Dermis microvascular lymphatic vessel endothelial cell (primary cell): ENCODE measurements at places on chromosomes 3 and 15. TPM values are rescaled to one million over a fixed set of nuclear protein-coding genes. Genes with fewer than 3 reads are reported as not detected.

Gene LRRC57
- total RNA-seq = 12.2 and 16.6 TPM in 2 replicates

Gene KLHL40
- not detected in 2 replicates for total RNA-seq

Gene SCAANT1
- total RNA-seq = not detected in 2 replicates

Gene LYZL4
- not detected in 2 replicates for total RNA-seq

Gene POLQ
- total RNA-seq = 1.6 and 4.0 TPM in 2 replicates

Gene CHDH
- 0.25 and 0.26 TPM in 2 replicates for total RNA-seq

Gene TM6SF1
- total RNA-seq = 25.3 and 34.4 TPM in 2 replicates
